ENCODE measurements at places on chromosomes 5 and 9. TPM values are rescaled to one million over a fixed set of nuclear protein-coding genes. Genes with fewer than 3 reads are reported as not detected.

- DNase-seq: peak; percentile 66
Measured at GRCh38 chr5:132104556-132104955, 31.0 kb downstream of the CSF2 start.

- no peak for DNase-seq
Measured at GRCh38 chr5:33332804-33333203, 108.0 kb upstream of the TARS1 start.

Gene ARL14EPL
- not detected for total RNA-seq

GRCh38 chr9:135533113-135533512, 11.9 kb downstream of the LCN1 start:
- no peak for DNase-seq

DNA sequence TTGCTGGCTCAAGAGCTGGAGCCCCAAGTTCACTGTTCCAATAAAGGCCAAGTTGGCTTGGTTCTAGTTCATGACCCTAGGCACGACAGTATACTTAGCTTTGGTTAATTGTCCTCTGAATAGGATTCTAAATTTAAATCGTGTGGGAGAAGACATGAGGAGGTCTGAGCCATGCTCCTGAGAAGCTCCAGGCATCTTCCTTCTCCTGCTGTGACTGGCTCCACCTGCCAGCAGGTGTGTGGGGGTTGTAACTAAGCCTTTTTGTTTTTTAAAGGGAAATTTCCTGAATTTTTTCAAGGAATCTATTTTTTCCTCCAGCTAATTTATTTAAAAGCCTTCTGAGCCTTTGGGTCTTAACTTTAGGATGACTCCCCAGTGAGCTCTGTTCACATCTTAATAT, 20.2 kb upstream of the TRIM36 start:
- DNase-seq: no peak

GRCh38 chr9:38431116-38431515, 6.9 kb upstream of the IGFBPL1 start:
- DNase-seq: no peak

Gene MAMDC2
- 5.6 TPM for total RNA-seq

- DNase-seq: peak; percentile 1
Measured at GRCh38 chr5:6525910-6526309, 77.3 kb downstream of the UBE2QL1 start.

GRCh38 chr5:54894957-54895815, 90.2 kb downstream of the ESM1 start:
- DNase-seq: peak; percentile 10

Gene PCDHB13
- total RNA-seq: 0.18 TPM

Gene OBP2B
- total RNA-seq: not detected

Gene SLC25A46
- total RNA-seq: 84.4 TPM

DNA sequence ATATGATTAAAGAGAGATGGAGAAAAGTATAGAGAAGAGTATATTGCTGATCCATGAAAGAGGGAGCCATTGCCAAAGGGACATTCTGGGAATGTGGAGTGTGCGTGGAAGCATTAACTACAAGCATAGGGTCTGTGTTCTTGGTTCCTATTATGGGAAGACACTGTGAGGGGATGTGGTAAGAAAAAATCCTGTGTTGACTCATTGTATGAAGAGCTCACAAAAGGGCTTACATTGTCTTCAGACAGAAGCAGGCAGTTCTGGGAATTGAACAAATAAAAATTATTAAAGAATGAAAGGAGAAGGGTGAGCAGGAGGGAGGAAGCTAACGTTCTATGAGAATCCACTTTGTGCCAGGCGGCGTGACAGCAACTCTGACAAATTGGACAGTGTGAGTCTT, 250.4 kb upstream of the CHD1 start:
- DNase-seq: no peak

DNA sequence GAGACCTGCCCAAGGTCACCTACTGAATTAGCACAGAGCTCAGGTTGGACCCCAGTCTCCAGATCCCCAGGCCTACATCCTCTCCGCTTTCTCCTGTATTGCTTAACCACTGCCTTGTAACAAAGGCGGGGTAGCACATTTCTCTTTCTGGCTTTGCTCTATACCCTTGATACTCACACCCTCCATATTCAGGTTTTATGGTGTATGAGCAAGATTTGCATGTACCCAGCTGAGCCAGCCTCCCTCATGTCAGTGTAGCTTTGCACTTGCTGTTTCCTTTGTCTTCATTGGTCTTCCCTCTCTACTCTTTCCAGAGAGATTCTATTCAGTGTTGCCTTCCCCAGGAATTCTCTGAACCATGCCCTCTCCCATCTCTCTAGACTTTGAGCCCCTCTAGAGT, 19.6 kb upstream of the ZCCHC7 start:
- DNase-seq: no peak

- DNase-seq: no peak
Measured at GRCh38 chr9:6029604-6030274, 14.3 kb upstream of the RANBP6 start.

DNA sequence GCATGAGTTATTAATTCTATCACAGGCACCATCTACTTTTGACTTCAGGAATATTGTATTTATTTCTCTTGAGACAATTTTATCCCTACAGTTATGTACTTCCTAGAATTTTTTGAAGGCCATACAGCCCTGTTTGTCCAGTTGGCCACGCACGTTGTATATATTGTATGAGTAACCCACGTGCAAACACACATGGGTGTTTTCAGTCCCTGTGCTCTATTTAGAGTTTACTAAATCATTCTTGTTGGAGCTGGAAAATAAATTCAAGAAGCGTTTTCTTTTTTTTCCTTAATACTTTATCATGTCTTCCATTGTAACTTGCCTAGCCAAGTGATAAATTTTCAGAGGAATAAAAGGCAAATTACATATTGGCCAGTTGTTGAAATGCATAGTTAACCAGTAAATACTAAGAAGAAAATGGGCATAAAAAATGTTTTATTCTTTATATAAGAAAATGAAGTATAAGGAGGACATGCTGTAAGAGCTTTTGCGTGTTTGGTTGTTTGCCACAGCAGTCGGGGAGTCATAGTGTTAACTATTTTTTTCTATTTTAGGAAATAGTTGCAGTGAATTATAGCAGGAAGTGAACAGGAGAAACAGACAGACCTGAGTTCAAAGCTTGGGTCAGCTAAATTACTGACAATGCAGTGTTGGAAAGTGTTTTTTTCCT, 86.4 kb upstream of the MINAR2 start:
- no peak for DNase-seq

Gene ESM1
- total RNA-seq: 10.2 TPM

Gene SPATA24
- 4.4 TPM for total RNA-seq

DNA sequence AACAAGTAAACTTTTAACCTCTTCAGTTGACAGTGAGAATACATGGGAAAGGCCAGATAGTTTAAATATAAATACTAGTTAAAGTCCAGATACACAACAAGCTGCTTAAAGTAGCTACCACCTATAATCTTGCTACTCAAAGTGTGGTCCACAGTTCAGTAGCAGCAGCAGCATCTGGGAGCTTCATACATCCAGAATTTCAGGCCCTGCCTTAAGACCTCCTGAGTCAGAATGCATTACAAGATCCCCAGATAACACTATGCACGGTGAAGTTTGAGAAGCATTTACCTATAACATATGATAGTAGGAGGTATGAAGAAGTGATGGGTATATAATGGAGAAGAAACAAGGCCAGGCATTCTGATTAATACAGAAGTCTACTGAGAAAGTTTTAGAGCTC, 244.5 kb downstream of the EFNA5 start:
- no peak for DNase-seq

GRCh38 chr5:150254774-150255173, 34.8 kb downstream of the CAMK2A start:
- DNase-seq: no peak

- DNase-seq: no peak
Measured at GRCh38 chr5:128376577-128376976, 161.5 kb downstream of the FBN2 start.

GRCh38 chr5:31133488-31133887, 60.0 kb upstream of the CDH6 start:
- peak; percentile 61 for DNase-seq

- no peak for DNase-seq
Measured at GRCh38 chr5:59264639-59265245, 628.8 kb downstream of the PDE4D start.

Gene TRIM36
- 0.18 TPM for total RNA-seq

Gene THBS4
- total RNA-seq: 0.83 TPM

GRCh38 chr9:109225629-109226028, 58.6 kb upstream of the FRRS1L start:
- DNase-seq: no peak

Gene CFAP157
- not detected for total RNA-seq

- peak; percentile 2 for DNase-seq
Measured at GRCh38 chr5:41721516-41721915, 148.7 kb downstream of the OXCT1 start.

DNA sequence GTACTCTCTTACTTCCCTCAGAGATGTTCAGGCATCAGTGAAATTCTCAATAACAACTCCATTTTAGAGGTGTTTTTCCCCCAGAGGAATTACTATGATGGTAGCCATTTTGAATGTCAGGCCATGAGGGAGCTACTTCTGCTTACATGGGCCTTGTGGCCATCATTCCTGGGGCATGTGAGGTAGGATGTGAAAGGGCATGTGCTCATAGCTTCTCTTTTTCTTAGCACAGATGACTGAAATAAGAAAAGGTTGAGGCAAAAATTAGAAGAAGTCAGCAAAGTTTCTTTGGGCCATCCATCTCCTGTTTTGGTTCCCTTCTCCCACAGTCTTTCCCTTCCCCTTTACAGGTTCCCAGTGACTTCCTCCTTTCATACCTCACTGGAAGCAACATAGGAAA, 68.8 kb downstream of the FEM1C start:
- DNase-seq: no peak

- DNase-seq: peak; percentile 35
Measured at GRCh38 chr9:129365196-129365595, 187.1 kb upstream of the IER5L start.

- peak; percentile 72 for DNase-seq
Measured at GRCh38 chr5:159533197-159533596, 202.9 kb upstream of the IL12B start.

DNA sequence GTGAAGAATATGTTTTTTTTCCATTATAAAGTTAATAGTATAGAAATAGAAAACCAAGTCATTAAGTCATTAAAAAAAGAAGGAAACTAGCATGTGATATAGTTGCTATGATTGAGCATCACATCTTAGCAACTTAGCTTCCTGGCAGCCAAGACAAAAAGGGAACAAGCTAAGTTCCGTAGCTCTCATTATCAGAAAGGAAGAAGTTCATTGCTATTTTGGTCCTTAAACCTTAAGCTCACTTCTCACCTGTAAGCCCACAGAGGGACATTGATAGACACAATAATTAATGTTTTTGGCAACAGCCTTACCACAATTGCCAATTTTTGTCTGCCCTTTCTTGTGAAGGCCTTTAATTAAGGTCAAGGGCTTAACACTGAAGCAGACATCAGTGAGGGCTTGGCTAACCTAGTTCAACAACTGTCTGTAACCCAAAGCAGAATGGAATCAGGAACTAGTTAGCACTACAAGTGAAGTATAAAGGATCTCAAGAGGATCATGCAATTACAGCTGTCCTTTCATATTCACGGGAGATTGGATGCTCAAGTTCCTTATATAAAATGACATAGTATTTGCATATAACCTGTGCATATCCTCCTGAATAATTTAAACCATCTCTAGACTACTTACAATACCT, 24.0 kb upstream of the KLF4 start:
- no peak for DNase-seq

Gene IL9
- total RNA-seq: not detected

Measured in IMR-90 (cell line).